ENCODE measurements at places on chromosomes 7 and 10. TPM values are rescaled to one million over a fixed set of nuclear protein-coding genes. Genes with fewer than 3 reads are reported as not detected.

DNA sequence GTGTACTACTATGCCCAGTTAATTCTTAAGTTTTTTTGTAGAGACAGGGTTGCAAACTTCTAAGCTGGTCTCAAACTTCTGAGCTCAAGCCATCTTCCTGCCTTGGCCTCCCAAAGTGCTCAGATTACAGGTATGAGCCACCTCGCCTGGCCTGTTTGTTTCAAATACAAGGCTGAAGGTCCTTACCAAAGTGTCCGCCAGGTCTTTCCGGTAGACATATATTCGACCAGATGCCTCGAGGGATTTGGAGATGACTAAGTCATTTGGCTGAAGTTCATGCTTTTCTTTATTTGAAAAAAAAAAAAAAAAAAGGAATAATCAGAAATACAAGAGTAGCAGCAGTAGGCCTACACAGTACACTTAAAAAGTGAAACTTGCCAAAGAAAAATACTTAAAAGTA, 204.5 kb upstream of the CDCA7L start:
- no peak for DNase-seq

DNA sequence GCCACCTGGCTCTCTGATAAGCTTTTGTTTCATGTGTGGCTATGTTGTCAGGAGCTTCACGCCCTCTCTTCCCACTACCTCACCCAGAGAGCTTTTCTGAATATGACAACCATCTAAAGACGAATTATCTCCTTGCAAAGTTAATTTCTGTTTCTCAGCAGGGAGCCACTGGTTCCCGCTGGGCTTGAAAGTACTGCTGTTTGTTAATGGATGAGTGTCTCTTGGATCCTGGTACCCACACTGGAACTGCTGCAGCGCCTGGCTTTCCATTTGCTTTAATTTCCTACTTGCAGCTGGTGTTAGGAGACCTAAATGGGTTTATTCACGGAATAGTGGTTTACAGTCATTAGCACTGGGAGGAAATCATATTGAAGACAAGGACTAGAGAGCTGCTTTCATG, 267.9 kb upstream of the LRGUK start:
- no peak for DNase-seq

GRCh38 chr7:26583094-26583648, 281.2 kb downstream of the SKAP2 start:
- DNase-seq: no peak

DNA sequence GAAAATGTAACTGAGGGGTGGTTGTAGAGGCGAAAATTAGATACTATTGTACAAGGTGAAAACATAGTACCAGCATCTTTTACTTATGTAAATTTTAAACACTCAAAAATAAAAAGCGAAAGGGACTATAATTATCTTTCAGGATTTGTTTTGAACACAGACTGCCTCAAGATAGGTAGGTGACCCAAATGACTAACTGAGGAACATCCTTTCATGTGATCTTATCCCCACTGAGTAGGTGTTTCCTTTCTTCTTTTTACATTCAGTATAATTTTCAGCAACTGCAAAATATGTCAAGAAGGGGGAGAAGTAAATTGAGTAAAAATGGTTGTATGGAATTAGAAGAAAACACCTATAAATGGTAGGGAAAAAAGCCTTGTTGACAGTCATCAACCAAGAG, 236.7 kb downstream of the PHF14 start:
- DNase-seq: no peak

- no peak for DNase-seq
Measured at GRCh38 chr10:72638586-72639440, 12.9 kb upstream of the MICU1 start.

- DNase-seq: no peak
Measured at GRCh38 chr7:110170841-110171240, 920.1 kb upstream of the LRRN3 start.

GRCh38 chr10:122878799-122879338, 512 bp downstream of the FAM24B start:
- DNase-seq: no peak

GRCh38 chr10:51052163-51052562, 22.1 kb upstream of the PRKG1 start:
- DNase-seq: no peak

DNA sequence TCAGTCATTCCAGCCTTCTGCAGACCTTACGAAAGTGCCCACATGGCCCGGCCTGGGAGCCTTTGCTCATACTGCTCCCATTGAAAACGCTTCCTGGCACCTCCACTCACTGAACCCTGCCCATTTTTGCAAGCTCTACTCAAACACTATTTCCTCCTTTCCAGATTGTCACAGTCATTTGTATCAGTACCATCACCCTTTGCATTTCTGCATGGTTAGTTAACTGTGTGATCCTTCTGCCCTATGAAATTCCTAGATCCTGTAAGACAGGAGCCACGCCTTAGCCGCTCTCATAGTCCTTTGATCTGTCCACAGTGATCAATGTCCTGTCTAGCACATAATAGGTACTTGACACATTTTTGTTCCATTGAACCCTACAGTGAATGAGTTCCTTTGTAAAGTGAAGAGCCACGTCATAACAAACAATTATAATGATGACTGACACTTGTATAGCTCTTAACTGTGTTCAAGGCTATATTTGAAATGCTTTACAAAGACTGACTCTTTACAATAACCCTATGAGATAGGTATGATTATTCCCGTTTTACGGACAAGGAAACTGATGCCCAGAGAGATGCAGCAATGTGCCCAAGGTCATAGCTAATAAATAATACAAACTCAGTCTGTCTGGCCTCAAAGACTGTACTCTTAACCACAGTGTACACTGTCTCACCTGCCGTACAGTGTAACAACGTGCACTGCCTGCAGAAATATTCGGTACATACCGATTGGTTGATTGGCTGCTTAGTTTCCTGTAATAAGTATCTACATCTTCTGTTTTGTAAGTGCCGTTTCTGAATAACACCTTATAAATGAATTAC, 16.6 kb upstream of the ITIH2 start:
- no peak for DNase-seq

DNA sequence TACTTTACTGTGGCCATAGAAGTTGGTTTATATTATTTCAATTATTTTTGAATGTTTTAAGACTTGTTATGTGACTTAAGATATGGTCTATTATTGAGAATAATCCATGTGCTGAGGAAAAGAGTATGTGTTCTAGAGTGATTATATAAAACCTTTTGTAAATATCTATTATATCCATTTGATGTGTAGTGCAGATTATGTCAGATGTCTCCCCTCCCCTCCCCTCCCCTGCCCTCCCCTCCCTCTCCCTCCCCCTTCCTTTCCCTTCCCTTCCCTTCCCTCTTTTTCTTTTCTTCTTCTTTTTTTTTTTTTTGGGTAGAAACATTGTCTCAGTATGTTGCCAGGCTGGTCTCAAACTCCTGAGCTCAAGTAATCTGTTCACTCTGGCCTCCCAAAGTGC, 8.3 kb upstream of the CYP2C8 start:
- DNase-seq: no peak

- no peak for DNase-seq
Measured at GRCh38 chr10:108411206-108411605, 1246.7 kb upstream of the SORCS1 start.

DNA sequence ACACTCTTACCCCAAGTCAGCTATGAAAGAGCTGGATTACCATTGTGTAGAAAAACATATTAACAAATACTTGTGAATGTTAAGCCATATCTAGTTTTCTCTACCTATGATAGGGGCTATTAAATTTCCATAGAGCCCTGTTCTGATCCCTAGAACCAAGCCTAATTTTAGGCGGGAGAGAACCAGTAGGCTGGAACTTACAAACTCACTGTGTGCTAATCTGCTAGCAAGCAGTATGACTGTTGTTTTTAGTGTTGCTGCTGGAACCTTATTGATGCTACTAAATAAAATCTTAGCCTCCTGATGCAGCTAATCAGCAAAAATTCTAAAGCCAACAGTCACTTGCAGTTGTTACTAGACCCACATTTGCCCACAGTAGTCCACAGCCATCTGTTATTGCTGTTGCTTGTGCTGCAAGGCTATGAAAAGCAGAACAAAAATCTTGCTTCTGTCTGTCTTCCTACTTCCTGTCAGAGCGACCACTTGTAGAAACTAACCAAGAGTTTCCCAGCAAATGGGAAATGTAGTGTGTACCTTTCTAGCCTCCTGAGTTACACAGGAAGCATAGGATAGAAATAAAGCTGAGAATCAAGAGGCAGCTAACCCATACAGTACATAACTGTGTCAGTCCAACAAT, 368.4 kb downstream of the ARL4A start:
- DNase-seq: peak; percentile 14

- DNase-seq: no peak
Measured at GRCh38 chr10:95247200-95247880, 43.5 kb downstream of the PDLIM1 start.

DNA sequence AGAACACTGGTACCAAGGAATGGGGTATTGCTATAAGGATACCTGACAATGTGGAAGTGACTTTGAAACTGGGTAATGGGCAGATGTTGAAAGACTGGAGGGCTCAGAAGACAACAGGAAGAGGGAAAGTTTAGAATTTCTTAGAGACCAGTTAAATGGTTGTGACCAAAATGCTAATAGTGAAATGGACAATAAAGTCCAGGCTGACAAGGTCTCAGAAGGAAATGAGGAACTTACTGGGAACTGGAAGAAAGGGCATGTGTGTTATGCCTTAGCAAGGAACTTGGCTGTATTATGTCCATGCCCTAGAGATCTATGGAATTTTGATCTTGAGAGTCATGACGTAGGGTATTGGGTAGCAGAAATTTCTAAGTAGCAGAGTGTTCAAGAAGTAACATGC, 38.0 kb downstream of the FAM149B1 start:
- DNase-seq: no peak

DNA sequence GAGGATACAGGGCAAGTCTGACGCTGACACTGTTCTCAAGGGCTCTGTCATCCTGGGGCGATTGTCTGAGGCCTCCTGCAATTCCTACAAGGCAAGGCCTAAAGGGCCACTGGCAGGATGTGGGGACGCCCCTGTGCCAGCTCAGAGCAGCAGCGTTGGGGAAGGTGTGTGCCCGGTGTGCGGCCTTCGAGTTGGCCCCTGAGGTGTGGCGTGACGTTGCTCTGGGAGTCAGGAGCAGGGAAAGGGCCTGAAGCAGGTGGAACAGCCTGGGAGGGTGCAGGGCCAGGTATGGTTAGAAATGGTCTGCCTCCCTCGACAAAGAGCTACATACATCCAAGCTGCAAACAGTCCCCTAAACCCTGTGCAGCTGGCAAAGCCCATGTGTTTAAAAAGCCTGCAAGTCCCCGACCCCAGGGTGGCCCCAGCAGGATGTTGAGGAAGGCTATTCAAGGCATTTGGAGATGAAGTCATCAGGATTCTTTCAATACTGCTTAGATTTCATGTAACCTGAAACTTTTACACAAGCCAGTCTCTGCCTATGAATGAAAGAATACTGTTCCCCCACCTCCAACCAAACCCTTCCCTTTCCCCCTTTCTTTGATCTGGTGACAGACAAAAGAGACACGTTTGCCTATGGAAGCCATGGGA, 142.5 kb upstream of the TNS3 start:
- no peak for DNase-seq

Gene CFAP58
- polyA plus RNA-seq: not detected

Gene HECW1
- polyA plus RNA-seq: not detected

Gene RAPGEF5
- not detected for polyA plus RNA-seq

Gene OSBPL3
- 3.7 TPM for polyA plus RNA-seq

Gene C10orf143
- polyA plus RNA-seq: 3.6 TPM

Gene OR6B1
- not detected for polyA plus RNA-seq

Gene UBE3C
- 19.5 TPM for polyA plus RNA-seq

Gene STEAP1B
- not detected for polyA plus RNA-seq

Gene SPDYE8
- polyA plus RNA-seq: not detected

Gene WDR86
- 0.30 TPM for polyA plus RNA-seq

Gene KIAA1217
- not detected for polyA plus RNA-seq
